ENCODE measurements at places on chromosomes 7 and 10. TPM values are rescaled to one million over a fixed set of nuclear protein-coding genes. Genes with fewer than 3 reads are reported as not detected.

CYP2C18 gene
- not detected for total RNA-seq

PLEKHA1 gene
- total RNA-seq = 10.7 TPM

ADIRF gene
- not detected for total RNA-seq

PRLHR gene
- total RNA-seq = not detected

PPP1R17 gene
- total RNA-seq = not detected

DNA sequence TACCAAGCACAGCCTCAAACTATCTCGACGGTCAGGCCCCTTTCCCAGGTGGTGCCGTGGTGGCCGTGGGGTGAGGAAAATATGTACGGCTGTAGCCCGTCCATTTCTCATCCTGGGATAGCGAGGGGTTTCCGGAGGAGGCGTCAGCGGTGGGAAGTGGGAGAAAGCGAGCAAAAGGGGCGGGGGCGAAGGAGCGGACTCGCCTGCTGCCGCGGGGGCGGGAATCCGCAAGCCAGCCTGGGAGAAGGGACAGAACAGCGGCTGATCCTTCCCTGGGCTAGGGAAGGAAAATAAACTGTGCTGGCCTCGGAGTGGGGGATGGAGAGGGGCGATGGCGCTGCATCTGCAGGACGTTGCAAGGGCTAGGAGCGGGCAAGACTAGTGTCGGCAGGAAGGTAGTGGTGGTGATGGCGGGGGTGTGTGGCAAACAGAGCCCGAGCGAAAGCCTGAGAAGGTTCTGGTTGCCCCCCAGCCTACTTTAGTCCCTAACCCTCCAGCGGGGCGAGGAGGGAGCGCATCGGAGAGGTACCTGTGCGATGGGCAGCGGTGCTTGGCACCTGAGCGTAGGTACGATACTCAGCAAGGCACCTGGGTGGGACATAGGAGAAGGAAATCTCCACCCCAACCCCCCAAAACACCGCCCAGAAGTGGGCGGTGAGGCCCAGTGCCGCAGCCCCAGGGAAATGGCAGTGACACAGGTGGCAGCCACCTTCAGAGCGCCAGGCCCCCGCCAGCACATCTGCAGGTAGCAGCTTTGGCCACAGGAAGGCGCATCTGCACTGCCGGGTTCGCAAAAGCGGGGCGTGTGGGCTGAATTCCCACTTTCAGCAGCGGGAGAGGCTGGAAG is 49.9 kb upstream of the STEAP1B start:
- no peak for DNase-seq

DNA sequence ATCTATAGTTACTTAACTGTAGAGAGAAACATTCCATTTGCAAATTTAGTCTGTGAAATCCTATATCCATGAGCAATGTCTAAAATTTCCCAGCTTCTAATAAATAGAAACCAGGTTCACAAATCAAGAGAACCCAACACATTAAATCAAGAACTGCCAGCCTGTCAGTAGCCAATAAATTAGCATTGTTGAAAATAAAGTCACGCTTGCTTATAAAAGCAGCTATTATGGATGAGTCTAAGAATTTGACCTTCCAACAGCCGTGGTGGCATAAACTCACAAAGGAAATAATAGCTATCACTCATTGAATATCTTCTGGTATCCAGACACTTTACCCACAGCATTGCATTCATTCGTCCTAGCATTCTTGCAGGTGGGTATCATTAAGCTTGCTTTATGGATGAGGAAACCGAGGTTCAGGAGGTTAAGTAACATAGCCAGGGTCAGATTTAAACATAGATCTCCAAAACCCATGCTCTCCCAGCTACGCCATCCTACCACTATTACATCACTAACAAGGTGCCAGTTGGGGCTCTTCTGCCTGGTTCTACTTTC is 260.1 kb upstream of the YAE1 start:
- no peak for DNase-seq

DNA sequence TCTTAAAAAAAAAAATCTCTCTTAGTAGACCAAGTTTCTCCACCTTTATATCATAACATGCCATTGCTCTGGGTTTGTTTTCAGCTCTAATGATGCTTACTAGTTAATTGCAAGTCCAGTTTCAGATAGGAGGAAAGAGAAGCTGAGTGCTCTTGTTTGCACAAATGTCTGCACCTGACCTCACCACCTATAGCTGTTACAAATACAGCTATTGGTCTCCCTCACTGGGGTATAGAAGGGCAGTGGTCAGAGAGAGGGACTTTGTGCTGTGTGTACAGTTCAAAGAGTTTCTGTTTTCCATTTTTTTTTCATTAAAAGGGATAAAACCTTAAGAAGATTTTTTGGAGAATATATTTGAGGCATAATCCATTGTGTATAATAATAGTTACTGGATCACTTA is 52.7 kb downstream of the TAS2R16 start:
- no peak for DNase-seq

GRCh38 chr7:110940756-110941155 is 150.2 kb upstream of the LRRN3 start:
- DNase-seq = no peak

- no peak for DNase-seq
Measured at GRCh38 chr7:127021019-127021738, 231.6 kb downstream of the GRM8 start.

DNA sequence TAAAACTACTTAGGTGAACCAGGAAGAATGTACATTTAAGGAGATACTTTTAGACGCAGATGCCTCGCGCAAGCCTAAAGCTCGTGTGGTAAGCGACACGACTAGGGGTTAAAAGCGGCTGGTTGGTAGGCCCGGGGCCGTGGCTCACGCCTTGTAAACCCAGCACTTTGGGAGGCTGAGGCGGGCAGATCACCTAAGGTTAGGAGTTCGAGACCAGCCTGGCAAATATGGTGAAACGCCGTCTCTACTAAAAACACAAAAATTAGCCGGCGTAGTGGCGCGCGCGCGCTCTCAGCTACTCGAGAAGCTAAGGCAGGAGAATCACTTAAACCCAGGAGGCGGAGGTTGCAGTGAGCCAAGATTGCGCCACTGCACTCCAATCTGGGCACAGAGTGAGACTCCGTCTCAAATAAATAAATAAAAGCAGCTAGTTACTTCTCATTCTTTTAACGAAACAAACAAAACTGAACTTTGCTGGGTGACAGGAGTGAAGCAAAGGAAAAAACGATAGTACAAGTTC is 879 bp downstream of the NUDT5 start:
- DNase-seq = peak; percentile 1

All from SK-MEL-5 (cell line).